ENCODE measurements at places on chromosomes 7 and 10.
A peak's percentile ranks its signal among the peaks of the same experiment; 100 is the strongest.

DNA sequence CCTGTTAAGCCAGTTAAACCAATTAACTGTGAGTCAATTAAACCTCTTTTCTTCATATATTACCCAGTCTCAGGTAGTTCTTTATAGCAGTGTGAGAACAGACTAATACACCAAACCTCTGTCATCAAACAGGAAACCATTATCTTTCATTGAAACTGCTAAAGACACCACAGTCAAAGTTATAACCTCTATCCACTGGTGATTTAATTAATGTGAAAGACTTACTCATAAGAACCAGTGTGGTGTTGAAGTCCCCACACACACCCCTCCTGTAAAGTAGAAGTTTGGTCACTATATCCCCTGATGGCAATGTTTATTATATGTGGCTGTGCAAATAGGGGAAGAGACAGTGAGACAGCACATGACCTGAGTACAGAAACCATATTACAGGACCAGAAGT, 228.1 kb downstream of the NEBL start:
- no peak for DNase-seq

- DNase-seq, result no peak
Observed at GRCh38 chr10:29102636-29103035, 186.2 kb upstream of the LYZL1 start.

DNA sequence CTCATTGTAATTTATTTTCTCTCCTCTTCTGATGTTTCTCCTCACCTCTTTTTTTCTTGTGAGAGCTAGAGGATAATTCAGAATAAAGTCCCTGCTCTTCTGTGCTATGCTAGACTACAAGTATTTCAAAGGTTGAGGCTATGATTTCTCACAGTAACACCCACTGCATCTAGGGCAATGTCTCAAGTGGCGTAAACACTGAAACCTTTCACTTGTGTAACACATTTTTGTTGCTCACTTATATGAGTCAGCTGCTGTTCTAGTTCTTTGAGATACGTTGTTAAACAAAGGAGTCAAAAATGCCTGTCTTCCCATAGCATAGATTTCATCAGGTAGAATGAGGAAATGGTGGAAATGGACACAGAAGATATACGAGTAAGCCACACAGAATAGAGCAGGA, 305.1 kb upstream of the PITRM1 start:
- peak; percentile 29 for DNase-seq

DNA sequence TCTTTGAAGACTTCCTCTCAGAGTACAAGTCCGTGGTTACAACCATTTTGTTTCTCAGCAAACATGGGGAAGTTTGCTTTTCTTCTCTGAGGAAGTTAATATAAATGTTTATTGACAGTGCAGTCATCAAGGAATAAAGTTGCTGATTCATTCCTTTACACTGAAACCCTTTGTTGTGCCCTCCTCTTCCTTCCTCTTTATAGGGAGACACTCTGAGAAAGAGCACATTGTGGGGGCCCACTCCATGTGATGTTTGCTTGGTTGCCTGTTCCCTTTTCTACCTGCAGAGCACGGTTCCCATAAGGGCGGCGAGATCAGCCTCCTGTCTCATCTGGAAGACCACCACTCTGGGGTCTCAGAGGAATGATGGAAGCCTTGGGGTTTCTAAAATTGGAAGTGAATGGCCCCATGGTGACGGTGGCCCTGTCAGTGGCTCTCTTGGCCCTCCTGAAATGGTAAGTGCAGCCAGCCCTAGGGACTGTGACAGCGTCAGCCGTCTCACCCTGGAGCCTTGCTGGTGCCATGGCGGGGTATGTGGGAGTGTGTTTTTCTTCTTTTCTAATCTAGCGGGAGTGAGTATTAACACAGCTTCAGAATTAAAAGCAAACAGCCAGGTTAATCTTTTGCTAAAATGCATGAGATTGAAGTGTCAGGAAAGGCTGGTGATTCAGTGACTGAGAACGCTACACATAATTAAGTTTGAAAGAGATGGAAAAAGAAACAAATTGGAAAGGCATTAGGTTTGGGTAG, at the start of gene TBXAS1:
Gene TBXAS1 (plus strand): TSS at position 240 of the 750 bp plus-strand sequence. CDS start 127 bp downstream, at position 367.
- DNase-seq, result peak; percentile 20

- no peak for DNase-seq
Observed at GRCh38 chr10:71834343-71834674, 16.7 kb downstream of the PSAP start.

DNA sequence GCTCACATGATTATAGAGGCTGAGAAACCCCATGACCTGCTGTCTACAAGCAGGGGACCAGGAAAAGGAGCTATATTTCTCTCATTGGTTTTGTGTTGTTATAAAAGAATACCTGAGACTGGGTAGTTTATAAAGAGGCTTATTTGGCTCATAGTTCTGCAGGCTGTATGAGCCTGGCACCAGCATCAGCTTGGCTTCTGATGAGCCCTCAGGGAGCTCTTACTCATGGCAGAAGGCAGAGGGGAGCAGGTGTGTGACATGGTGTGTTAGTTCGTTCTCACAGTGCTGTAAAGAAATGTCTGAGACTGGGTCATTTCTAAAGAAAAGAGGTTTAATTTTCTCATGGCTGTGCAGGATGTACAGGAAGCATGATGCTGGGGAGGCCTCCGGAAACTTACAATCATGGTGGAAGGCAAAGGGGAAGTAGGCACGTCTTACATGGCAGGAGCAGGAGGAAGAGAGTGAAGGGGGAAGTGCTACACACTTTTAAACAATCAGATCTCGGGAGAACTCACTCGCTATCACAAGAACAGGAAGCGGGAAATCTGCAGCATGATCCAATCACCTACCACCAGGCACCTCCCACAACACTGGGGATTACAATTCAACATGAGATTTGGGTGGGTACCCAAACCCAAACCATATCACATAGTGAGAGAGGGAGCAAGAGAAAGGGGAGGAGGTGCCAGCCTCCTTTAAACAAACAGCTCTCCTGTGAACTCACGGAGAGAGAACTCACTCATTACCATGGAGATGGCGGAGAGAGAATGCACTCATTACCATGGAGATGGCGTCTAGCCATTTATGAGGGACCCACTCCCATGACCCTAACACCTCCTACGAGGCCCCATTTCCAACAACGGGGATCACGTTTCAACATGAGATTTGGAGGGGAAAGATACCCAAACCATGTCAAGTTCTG, 133.4 kb downstream of the JCAD start:
- no peak for DNase-seq

DNA sequence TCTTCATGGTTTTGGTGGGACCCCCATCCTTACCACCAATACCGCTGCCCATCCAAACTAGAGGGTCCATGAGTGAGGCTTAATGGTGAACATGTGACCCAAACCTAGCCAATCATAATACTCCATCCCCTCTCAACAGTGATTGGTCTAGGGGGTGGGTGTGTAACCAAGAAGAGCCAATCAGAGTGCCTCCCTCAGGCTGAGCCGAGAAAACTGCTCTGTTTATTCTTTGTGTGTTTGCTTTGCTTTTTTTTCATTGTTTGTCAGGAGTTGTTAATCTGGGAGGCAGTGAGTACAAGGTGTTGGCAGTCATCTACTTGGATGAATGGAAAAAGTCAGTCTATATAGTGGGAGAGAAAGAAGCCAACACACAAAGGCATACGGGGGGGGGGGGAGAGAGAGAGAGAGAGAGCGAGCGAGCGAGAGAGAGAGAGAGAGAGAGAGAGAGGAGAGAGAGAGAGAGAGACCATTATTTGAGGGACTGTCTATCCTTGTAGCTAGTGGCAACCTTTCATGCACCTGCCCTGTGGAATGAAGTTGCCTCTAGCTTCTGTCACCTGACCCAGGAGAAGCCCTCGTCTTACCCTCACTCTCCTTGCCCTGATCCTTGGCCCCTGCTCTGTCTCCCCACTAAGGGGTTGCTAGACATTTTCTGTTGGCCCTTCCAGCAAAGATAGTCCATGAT, 441.7 kb downstream of the TYW1 start:
- DNase-seq, result no peak

DNA sequence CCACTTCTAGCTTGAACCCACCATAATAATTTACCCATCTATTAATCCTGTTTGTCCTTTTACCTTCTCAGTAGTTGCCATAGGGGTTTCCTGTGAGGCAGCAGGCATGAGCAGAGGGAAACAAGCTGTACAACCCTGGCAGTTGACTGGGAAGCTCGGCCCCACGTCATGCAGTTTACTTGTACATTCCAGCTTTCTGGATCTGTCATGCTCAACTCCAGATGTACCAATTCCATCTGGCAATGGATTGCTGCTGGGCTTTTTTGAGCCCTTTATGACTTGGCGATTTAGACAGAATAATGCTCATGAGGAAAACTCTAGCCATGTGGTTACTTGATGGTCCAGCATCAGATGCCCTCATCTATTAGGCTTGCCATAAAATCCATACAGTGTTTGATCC, 112.5 kb downstream of the GNAI1 start:
- DNase-seq, result no peak

DNA sequence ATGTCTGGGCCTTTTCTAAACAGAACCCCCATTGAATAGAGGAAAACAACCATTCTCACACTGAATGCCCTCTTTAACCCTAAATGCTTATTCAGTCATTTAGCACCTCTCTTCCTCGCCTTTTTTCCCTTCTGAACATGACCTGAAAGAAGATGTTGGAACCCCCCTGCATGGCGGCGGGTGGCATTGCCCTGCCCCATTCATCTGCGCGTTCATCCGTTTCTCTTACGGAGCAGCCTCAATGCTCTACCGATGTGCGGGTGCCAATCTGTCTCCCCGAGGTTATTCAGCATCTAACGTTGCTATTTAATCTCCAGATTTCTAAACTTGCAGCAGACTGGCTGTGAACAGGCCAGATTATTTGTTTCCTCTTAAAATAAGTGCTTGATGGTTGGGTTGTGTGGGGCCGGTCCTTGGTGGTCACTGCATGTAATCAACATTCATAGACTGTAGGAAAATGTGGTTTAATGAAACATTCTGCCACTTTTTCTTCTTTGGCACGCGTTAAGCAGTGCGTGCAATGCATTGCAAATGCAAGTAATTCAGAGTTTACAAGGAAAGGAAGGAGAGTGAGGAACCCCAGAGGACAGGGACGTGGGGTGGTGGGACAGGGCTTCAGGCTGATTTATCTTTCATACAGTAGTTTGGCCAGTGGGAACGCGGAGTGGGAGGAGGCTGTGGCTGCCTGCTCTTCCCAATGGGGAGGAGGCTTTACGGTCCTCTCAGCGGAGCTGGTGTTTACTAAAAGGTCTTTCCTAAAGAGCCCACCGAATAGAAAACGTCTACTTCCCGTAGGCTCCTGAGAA, 286.7 kb downstream of the DPP6 start:
- no peak for DNase-seq

Data from endothelial cell of umbilical vein (primary cell).